ENCODE measurements at places on chromosomes 6 and 20. TPM values are rescaled to one million over a fixed set of nuclear protein-coding genes. Genes with fewer than 3 reads are reported as not detected.

Gene GDAP1L1
- total RNA-seq = not detected

Gene NKX2-2
- total RNA-seq = not detected

Gene RAET1E
- 0.49 TPM for total RNA-seq

Gene ADTRP
- total RNA-seq = not detected

Gene ZKSCAN3
- 2.2 TPM for total RNA-seq

Gene RHAG
- total RNA-seq = not detected

Gene MPIG6B
- not detected for total RNA-seq

All from cardiac atrium fibroblast (primary cell).